ENCODE measurements at places on chromosomes 1 and 21.
A peak's percentile ranks its signal among the peaks of the same experiment; 100 is the strongest.

- no peak for DNase-seq
Observed at GRCh38 chr1:96049759-96050409, 671.7 kb upstream of the PTBP2 start.

GRCh38 chr1:201409440-201409839 lies 10.3 kb upstream of the LAD1 start:
- no peak for DNase-seq

- DNase-seq: no peak
Observed at GRCh38 chr1:17639703-17640340, 100.3 kb downstream of the ARHGEF10L start.

DNA sequence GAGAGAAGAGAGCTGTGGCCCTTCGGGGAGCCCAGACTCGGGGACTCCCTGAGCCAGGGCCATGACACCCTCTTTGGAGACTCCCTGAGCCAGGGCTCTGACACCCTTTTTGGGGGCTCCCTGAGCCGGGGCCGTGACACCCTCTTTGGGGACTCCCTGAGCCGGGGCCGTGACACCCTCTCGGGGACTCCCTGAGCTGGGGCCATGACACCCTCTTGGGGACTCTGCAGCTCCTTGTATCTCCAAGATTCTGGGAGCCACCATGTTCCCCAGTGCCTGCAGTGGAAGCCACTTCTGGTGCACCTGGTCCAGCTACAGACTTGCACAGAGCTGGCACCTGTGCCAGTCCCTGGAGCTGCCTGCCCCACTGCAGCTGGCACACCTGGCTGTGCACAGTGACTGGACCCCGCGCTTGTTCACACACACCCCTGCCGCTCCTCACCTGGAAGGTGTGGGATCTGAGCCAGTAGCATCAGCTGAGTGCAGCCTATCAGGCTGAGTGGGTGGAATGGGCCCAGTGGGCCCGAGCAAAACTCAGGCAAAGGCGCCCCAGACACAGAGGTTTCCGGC lies 3.8 kb upstream of the SSU72 start:
- DNase-seq: no peak

GRCh38 chr1:3183813-3184212 lies 114.8 kb downstream of the PRDM16 start:
- DNase-seq: no peak

DNA sequence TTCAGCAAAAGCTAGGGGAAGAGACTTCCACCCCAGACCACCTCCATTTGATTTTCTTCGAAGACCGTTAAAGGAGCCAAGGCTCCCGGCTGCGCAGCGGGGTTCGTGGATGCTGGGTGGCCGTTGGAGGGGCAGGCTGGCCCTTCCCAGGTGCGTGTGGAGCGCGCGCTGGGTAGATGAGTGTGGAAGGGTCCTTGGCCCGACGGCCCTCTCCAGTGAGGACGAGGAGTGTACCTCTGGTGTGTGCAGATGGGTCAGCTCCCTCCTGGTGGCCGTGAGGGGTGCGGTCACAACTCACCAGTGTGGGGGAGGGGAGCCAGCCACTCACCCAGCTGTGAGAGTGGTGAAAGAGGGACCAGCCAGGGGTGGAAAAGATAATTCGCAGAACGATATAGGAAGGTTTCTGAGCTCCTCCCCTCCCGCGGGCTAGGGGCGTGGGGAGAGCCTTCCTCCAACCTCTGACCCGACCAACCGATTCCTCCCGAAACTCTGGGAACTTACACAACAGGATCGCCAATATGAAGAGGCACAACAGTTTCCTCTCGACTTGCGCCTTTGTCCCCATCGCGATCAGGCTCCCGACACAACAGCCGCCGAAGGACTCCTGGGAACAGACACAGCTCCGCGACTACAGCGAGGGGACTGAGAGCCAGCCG lies at the start of gene F11R:
Gene F11R (minus strand): TSS at position 644 of the 656 bp plus-strand sequence. CDS start 79 bp downstream, at position 565.
- no peak for DNase-seq

DNA sequence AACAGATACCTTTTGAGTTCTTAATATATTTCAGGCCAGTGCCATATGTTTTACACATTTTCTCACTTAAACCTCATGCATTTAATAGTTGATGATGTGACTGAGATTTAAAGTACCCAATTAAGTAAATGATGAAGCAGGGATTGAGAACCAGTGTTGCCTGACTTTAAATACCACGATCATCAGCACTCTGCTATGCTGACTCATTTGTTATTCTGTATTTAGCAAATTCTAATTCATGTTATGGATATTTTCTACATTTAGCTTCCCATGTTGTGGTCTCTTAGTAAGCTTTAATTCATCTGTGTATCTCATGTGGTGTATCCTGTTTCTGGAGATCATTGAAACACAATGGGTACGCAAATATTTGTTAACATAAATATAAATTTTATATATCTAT lies 363.0 kb downstream of the PTBP2 start:
- DNase-seq: no peak

DNA sequence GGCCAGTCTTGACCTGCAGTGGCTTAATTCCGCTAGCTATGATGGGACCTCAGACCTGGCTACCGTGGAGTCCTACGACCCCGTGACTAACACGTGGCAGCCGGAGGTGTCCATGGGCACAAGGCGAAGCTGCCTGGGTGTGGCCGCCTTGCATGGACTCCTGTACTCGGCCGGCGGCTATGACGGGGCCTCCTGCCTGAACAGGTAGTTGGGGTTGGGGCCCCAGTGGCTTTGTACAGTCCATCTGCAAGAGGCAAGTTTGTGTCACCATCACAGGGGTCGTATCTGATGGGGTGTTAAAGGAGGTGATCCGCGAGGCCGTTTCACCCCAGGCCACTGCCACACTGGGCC lies 2.9 kb downstream of the KLHL17 start:
- no peak for DNase-seq

DNA sequence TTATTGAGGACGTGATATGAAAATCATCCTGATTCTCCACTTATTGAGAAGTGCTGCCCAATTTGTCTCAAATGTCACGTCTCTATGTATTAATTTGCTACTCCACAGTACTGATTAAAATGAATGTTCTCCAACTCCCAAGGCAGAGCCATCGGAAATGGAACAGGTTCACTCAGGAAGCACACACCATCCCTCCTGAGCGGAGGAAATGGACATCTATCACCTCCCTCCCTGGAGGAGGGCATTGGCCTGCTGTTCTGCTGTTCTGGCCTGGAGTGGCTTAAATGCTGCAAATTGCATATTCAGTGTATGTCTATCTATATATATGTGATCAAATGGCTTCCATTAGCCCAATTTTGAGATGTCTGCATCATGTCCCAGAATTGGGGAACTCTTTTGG lies 140.5 kb downstream of the CSMD2 start:
- DNase-seq: no peak

- peak; percentile 94 for DNase-seq
Observed at GRCh38 chr1:146036965-146037646, 15.6 kb upstream of the HJV start.

DNA sequence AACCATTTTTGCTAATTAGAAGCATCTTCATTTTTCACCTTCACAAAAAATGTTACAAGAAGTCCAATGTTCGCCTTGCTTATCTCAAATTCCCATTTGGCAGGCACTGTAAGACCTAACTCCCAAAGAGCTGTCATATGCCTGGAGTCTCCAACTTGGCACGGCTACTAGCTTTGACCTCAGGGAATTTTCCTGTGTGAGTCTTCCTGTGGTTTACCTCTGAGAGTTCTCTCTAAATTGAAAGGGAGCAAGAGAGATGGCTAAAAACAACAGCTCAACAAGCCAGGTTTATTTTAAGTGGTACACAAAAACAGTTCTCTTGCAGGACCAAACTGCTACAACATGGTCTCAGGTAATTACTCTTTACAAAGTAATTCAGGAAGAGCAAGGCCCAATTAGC lies 756.0 kb upstream of the ADGRL2 start:
- no peak for DNase-seq

- no peak for DNase-seq
Observed at GRCh38 chr1:233662575-233663304, 48.8 kb downstream of the KCNK1 start.

DNA sequence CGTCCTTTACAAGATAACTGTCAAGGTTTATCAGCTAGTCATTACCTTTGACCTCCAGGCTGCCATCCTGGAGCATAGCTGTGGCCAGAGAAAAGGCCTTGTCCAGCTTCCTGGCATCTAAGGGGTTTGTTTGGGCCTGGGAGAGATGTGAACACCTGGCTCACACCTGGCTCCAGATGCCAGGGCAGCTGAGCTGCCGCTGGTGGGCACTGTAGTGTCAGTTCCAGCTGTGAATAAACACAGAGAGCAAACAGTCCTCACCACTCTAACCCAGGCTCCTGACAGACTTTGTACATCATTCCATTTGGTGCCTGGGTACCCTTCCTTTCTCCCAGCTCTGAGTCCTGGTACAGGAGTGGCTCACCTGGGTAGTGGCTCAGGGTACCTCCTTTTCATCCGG lies 14.3 kb upstream of the KCNA10 start:
- no peak for DNase-seq

- no peak for DNase-seq
Observed at GRCh38 chr1:149848340-149849110, 50.8 kb upstream of the BOLA1 start.

DNA sequence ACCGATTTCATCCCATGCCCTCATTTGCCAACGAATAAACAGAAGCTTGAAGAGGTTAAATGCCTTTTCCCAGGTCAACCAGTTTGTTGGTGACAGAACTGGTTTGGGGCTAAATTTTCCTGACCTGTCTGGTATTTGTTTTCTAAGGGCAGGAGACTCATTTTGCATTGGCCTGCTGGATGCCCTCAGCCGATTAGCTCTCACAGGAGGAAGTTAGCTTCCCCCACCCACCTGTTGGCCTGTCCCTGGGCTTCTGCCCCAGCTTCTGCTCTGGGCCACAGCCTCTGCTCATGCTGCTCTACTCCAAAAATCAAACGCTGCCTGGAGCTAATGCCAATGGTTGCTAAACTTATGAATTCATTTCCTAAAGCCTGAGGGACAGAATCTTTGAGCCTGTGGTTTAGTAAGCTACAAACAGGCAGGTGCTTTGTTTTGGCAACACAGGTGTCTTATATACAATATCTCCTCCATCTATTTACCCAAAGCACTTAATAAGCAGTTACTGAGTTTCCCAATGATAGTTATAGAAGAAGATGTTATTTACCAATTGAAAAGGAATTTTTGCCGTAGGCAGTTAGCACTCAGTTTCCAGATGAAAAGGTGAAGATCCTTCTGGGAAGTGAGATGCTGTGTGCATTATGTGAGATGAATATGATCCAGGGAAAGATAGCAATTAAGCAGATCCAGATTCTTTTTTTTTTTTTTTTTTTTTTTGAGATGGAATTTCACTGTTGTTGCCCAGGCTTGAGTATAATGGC lies 82.3 kb downstream of the TM2D1 start:
- DNase-seq: no peak

DNA sequence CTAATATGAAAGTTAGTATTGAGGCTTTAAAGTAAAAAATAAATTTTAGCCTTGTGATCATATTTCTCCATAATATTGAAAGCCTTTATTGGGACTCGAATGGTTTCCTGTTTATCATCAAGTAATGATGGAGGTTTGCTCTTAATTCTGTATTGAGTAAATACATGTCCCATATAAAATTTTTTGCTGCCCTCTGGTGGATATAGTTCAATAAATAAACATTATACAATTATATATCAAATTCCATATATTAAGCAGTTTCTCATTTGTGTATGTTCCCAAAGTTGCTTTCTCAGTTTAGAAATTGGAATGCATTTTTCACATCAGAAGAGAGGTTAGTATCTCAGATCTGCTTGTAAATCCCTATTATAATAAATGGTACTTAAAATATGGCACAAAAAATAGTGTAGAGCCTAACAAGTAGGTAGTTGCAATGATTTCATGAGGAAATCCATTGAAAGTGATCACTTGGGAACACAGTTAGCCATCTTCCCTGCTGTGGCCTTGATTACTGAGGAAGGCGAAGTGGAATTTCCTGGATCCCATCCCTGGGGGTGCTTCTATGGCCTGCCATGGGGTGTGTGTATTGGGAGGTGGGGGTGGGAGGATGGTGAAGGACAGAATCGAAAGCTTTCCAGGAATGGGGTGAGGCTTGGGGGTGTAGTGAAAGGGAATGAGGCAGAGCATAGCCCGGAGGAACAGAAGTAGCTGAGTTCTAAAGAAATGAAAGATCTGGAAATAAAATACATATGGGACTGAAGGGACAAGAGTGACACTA lies 84.1 kb upstream of the C21orf91 start:
- no peak for DNase-seq
